ENCODE measurements at places on chromosomes 4 and X.

GRCh38 chr4:73788411-73788810 lies 48.0 kb downstream of the CXCL8 start:
- DNase-seq, result no peak

GRCh38 chr4:123477711-123478209 lies 81.2 kb downstream of the SPRY1 start:
- no peak for DNase-seq

DNA sequence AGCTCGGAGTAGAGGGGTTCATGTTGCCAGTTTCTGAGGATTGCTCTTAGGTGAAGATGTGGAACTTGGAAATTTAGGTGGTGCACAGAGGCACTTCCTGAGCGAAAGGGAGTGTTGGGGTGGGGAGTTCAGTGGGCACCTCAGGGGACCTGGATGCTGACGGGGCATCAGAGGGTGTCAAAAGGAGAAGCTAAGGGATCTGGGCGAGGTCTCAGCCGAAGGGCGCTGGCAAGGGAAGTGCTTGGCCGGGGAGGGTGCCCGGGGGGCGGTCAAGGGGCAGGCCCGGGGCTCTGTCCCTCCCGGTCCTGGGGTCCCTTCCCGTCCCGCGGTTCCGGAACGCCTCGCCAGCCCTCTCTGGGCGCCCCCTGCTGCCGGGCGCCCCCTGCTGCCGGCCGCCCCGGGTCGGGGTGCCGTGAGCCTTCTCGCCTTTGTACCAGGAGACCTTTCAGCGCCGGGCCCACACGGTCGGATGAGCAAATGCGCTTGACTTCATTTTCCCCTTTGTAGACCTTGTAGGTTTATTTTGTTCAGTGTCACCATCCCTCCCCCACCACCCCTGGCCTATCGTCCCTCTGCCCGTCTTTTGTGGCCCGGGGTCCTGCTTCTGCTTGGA lies 3.0 kb upstream of the PHOX2B start:
- no peak for DNase-seq

- no peak for DNase-seq
Observed at GRCh38 chrX:118519411-118520215, 24.0 kb downstream of the DOCK11 start.

- no peak for DNase-seq
Observed at GRCh38 chrX:120309873-120310705, 1.2 kb downstream of the TMEM255A start.

DNA sequence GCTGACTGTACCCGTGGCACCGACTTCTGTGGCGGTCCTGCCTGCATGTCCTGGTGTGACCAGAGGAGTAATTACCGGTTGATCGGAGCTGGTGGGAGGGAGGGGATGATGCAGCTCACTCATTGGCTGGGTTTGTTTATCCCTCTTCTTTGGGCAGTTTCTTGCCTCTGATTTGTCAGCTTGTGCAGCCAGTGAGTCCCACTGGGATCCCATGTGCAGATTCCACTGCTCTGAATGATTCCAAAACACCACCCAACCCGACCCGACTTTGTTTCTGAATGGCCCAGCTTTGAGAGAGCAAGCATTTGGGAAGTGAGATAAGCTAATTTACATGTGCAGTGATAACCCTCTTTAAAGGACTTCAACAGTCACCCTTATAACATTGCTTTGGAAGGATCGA lies 13.8 kb downstream of the FHDC1 start:
- DNase-seq, result no peak

DNA sequence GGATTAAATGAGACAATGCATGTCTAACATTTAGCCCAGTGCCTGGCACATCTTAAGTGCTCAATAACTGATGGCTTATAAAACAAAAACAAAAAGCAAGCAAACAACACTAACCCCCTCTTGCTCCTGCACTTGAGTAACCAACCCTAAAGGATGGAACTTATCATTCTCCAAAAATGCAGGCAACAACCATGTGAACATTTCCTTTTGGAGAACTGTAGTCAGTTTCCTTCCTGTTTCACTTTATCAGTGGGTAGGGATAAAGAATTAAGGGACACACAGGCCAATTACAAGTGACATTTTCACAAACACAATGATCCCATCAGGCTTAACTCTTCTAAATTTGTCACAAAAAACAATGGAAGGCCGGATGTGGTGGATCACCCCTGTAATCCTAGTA lies 30.4 kb downstream of the RPS3A start:
- no peak for DNase-seq

- no peak for DNase-seq
Observed at GRCh38 chr4:77994194-77994721, 62.9 kb upstream of the FRAS1 start.

DNA sequence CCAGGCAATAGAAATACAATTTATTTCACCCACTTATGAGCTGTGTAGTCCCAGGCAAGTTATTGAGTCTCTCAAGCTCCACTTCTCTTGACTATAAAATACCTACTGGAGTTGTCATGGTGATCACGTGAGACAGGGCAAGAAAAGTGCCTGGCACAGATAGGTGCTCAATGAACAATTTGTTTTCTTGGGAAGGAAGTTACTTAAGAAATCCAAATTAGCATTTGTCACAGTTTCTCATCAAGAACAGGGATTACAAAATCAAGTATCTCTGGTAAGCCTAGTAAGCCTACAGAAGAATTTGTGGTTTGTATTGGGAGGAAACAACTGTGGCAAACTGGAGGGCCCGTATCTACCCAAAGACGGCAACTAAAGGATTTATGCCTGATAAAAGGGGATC lies 37.5 kb upstream of the RASGEF1B start:
- no peak for DNase-seq

GRCh38 chrX:115392871-115393270 lies 103.4 kb downstream of the LUZP4 start:
- DNase-seq, result no peak

GRCh38 chr4:173490817-173491528 lies 39.1 kb downstream of the HAND2 start:
- DNase-seq, result no peak

Measured in GM12864 (cell line).